ENCODE measurements at places on chromosomes 6 and 20. TPM values are rescaled to one million over a fixed set of nuclear protein-coding genes. Genes with fewer than 3 reads are reported as not detected.

DNA sequence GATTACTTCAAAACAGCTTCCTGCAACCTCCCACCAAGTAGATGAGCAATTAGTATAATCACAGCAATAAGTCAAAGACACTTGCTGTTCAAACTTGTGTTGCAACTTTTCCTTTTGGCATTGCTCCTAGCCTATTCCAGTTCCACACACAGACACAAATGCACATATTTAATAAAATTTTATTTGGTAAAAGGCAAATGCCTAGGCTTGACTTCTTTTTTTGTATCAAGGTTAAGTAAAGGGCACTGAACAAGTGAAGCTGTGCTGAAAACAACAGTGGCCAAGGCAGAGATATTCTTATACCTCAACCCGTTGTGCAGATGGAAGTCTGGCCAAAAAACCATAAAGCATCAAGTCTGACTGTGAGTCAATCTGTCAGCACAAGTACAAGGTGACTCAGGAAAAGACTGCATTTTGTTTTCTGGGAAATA lies 708.4 kb upstream of the CITED2 start:
- no peak for DNase-seq

DNA sequence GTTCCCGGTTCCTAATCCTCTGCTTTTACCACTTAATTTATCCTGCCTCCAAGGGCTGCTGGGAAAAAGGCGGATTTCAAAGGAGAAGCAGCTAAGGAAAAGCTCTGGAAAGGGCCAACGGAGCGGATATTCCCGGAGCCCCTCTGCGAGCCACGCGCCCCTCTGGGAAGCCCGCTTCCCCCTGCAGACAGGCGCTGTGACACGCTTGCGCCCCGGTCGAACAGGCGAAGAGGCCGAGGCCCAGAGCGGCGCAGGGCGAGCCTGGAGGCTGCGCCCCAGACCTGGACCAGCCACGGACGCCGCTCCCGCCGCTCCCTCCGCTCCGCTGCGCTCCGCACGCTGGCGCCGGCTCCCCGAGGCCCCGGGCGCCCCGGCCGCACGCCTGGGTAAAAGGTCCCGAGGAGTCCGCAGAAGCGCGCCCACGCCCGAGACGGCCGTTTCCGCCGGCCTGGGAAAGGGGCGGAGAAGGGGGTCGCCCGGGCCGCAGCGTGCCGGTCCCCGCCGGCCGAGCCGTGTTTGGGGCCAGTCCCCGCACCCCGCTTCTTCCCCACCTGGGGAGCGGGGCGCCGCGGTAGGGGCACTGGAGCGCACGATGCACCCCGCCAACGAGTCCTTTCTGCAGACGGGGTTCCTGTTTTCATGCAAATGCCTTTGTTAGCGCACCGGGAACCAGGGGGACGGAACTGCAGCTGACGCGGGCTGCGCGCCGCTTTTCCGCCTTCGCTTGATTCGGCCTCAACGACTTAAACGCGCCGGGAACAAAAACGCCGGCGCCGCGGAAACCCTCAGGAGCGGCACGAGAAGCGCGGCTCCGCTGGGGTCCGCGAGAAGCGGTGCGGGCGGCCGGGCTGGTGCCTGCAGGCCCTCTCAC lies 91.9 kb upstream of the SIRPA start:
- DNase-seq = peak; percentile 65

The PLAGL2 gene
- polyA plus RNA-seq = 13.4 TPM

GRCh38 chr20:57498425-57499400 lies 26.2 kb downstream of the CTCFL start:
- no peak for DNase-seq

The CDSN gene
- not detected for polyA plus RNA-seq

The PDE7B gene
- polyA plus RNA-seq = 11.8 TPM

GRCh38 chr20:50813101-50813643 lies 18.3 kb downstream of the BCAS4 start:
- no peak for DNase-seq

The SLC17A4 gene
- polyA plus RNA-seq = not detected

The GTPBP2 gene
- not detected for polyA plus RNA-seq

GRCh38 chr6:105069821-105070445 lies 109.9 kb downstream of the POPDC3 start:
- DNase-seq = no peak

- DNase-seq = peak; percentile 94
Measured at GRCh38 chr6:139375226-139376016, 973 bp upstream of the CITED2 start.

The NKAIN4 gene
- 34.7 TPM for polyA plus RNA-seq

The SLC17A9 gene
- 14.5 TPM for polyA plus RNA-seq

The FAM184A gene
- not detected for polyA plus RNA-seq

- DNase-seq = no peak
Measured at GRCh38 chr20:58407966-58408557, 19.0 kb downstream of the VAPB start.

GRCh38 chr6:128036808-128037570 lies 136.1 kb upstream of the THEMIS start:
- no peak for DNase-seq

- no peak for DNase-seq
Measured at GRCh38 chr20:50731930-50732690, 730 bp downstream of the PARD6B start.

DNA sequence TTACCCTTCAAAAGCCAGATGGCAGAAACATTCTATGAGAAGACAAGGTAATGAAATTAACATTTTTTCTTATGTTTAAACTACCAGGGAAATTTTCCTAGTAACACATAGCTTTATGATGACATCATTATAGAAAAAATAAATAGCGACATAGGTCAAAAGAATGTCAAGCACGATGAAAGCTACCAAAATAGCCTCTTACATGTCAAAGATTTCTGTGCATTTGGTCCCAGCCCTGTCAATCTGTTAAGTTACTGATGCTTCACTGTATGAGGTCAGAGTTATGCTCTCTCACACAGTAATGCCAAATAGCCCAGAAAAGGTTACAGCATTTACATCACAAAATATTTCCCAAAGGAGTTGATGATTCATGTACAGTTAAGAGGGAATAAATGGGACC lies 199.8 kb upstream of the DEFB112 start:
- no peak for DNase-seq

The FAM83C gene
- polyA plus RNA-seq = 4.5 TPM

DNA sequence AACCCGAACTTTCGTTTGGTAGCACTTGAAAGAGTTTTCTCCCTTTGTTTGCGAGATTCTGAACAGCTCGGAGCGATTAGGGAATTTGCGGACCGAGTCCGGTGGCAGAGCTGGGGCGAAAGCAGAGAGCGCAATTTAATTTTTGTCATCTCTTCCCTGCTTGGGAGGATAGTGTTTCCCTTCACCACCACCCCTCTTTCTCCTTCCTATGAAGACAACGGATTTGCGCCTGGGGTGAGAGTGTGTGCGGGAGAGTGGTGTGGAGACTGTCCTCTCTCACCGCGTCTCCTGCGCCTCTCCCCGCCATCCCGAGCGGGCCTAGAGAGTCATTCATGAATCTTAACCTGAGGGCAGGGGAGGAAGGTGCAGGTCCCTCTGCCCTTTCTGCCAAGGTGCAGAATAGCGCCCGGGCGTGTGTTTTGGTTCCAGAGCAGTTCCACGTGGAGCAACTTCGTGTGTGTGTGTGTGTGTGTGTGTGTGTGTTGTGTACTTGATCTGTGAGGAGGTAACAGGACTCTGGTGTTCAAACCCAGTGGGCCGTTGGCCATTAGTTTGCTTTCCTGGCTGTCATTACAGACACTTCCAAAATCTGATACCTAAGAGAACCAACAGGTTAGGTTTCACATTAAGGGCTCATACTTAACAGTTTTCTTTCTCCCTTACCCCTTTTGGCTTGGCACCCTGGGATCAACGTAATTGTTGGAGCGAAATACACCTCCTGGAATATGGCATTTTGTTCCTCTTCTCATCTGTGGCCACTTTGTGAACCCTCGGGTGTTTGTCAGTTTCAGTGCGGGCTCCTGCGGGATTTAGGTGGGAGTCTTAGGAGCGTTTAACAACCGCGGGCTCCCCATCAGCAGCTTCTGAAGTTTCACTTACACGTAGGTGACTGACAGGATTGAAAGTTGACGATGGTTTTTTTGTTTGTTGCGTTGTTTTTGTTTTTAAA lies 1.8 kb downstream of the EYA4 start:
- peak; percentile 49 for DNase-seq
